CD4-positive, alpha-beta T cell (primary cell): ENCODE measurements at places on chromosomes 2 and 18. TPM values are rescaled to one million over a fixed set of nuclear protein-coding genes. Genes with fewer than 3 reads are reported as not detected.

GRCh38 chr18:50711386-50711785 lies 108.4 kb downstream of the MRO start:
- H3K36me3 ChIP-seq = no peaks in the 10 kb centered on the region
- H3K4me3 ChIP-seq = no peak overlapping the region
- no peaks in the 10 kb centered on the region for H3K4me1 ChIP-seq
- H3K27me3 ChIP-seq = no peaks in the 10 kb centered on the region
- no peak for DNase-seq

DNA sequence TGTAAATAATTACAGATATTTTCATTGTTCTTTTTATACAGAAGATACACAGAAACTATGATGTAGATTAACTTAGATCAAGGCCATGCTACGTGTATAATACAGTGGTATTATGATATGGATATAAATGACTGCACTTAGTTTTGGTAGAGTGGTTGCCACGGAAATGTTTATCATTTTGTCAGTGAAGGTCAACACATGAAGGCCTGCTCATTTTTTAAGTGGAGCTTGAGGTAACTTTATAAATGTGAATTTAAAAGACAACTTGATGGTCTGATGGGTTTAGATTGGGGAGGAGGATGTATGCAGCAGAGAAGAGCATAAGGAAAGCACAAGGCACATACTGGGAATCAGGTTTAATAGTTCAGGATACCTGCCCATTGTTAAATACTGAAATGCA lies 14.4 kb upstream of the BBS5 start:
- H3K36me3 ChIP-seq = no peaks in the 10 kb centered on the region
- H3K4me3 ChIP-seq = no peak overlapping the region
- H3K27ac ChIP-seq = no peak overlapping the region
- DNase-seq = no peak
- no peaks in the 10 kb centered on the region for H3K27me3 ChIP-seq

Gene IL36B
- total RNA-seq = not detected

GRCh38 chr18:35247412-35248249 lies 6.8 kb downstream of the ZNF397 start:
- peaks cover 1% of the 10 kb centered on the region for H3K4me1 ChIP-seq
- no peak overlapping the region for H3K27ac ChIP-seq
- H3K27me3 ChIP-seq = no peaks in the 10 kb centered on the region
- H3K36me3 ChIP-seq = peaks cover 69% of the 10 kb centered on the region
- H3K4me3 ChIP-seq = no peak overlapping the region

Gene CKAP2L
- total RNA-seq = 0.50 TPM

Gene XDH
- total RNA-seq = not detected

- H3K4me1 ChIP-seq = no peaks in the 10 kb centered on the region
- no peak for DNase-seq
- H3K27me3 ChIP-seq = peaks cover 4% of the 10 kb centered on the region
- H3K27ac ChIP-seq = no peak overlapping the region
- H3K36me3 ChIP-seq = no peaks in the 10 kb centered on the region
- no peak overlapping the region for H3K4me3 ChIP-seq
Observed at GRCh38 chr18:24727685-24728084, 267.2 kb downstream of the HRH4 start.

Gene DYNAP
- total RNA-seq = not detected

- no peak overlapping the region for H3K4me3 ChIP-seq
- H3K36me3 ChIP-seq = peaks cover 14% of the 10 kb centered on the region
- no peak overlapping the region for H3K27ac ChIP-seq
- no peak for DNase-seq
Observed at GRCh38 chr2:207929923-207930322, 95.4 kb downstream of the PLEKHM3 start.

DNA sequence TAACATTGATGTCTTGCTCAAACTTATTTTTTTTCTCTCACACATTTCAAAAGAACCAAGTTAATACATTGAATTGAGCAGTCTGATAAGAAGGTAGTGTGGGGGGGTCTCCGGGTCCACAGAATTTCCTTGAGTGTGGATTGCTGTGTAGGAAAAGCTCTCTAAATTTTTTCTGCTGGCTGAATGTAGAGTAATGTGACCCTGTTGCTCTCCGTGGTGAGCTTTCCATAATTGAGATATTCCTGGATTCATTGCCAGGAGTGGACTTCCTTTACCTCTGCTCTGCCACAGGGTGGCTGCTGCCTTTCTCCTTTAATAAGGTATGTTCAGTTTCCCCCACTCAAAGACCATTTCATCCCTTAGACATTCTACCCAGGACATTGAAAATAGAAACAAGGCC lies 50.9 kb downstream of the PKP4 start:
- H3K27ac ChIP-seq = no peak overlapping the region
- no peaks in the 10 kb centered on the region for H3K27me3 ChIP-seq
- H3K4me1 ChIP-seq = no peaks in the 10 kb centered on the region
- H3K4me3 ChIP-seq = no peak overlapping the region

GRCh38 chr2:150571121-150571520 lies 83.7 kb upstream of the RND3 start:
- DNase-seq = no peak
- no peak overlapping the region for H3K27ac ChIP-seq
- H3K36me3 ChIP-seq = no peaks in the 10 kb centered on the region
- no peaks in the 10 kb centered on the region for H3K4me1 ChIP-seq
- H3K4me3 ChIP-seq = no peak overlapping the region

DNA sequence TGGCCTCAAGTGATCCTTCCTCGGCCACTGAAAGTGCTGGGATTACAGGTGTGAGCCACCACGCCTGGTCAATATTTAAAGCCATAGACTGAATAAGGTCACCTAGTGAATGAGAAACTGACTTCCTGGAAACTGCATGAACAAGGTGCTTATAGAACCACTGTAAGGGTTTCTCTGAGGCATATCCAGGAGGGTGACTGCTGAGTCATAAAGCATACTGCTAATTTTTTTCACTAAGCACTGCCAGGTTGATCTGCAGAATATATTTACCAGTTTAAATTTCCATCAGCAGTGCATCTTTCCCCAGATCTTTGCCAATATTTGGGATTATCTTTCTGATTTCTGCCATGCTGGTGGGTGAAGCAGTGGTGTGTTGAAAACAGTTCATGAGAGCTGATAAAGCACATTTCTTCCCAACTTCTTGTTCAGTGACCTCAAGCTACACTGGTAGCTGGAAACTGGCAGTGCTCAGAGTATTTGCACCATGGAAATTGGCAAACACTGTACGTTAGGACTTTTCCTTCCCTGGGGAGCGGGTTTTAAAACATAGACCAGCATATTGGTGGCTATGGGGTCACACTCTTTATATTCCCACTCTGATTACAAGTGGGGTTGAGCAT lies 4.2 kb upstream of the CLIP4 start:
- no peaks in the 10 kb centered on the region for H3K36me3 ChIP-seq
- H3K27me3 ChIP-seq = no peaks in the 10 kb centered on the region
- DNase-seq = no peak
- no peak overlapping the region for H3K4me3 ChIP-seq

DNA sequence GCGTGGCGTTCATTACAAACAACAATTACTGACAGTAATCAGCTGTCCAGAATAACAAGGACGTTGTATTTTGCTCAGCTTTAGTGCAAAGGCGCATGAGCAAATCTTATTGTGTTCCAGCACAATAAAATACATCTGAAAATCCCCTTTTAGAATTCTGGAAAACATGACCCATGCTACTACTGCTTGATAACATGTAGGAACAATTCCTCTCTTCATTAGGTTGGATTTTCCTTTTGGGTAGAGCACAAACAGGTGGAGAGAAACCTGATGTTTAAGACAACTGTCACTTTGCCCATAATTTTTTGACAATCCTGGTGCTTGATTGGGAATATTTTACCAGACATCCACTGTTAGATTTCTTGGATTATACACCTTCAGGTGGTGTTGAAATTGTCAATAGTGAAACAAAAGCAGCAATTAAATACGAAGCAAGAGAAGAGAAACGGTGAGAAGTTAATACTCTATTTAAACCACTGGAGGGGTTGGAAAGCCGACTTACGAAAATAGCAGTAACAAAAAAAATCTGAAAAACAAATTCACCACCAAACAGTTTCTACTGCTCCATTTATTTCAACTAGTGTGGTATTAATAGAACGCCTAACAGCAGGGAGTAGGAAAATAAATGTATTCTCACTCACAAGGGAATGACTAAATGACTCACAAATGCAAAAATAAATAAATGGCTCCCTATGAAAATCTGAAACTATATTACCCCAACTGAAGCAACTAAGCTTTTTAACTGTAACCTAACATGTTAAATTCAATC lies 102.7 kb downstream of the CPO start:
- no peak overlapping the region for H3K27ac ChIP-seq
- H3K27me3 ChIP-seq = no peaks in the 10 kb centered on the region
- DNase-seq = no peak

GRCh38 chr2:1170241-1170640 lies 219.6 kb downstream of the SNTG2 start:
- H3K4me1 ChIP-seq = peaks cover 18% of the 10 kb centered on the region
- H3K36me3 ChIP-seq = no peaks in the 10 kb centered on the region
- H3K27me3 ChIP-seq = no peaks in the 10 kb centered on the region
- H3K4me3 ChIP-seq = no peak overlapping the region
- no peak for DNase-seq
- H3K27ac ChIP-seq = no peak overlapping the region

- no peak for DNase-seq
- H3K27ac ChIP-seq = no peak overlapping the region
- H3K36me3 ChIP-seq = no peaks in the 10 kb centered on the region
- no peaks in the 10 kb centered on the region for H3K4me1 ChIP-seq
- no peak overlapping the region for H3K4me3 ChIP-seq
Observed at GRCh38 chr2:72028351-72028995, 119.2 kb downstream of the CYP26B1 start.

DNA sequence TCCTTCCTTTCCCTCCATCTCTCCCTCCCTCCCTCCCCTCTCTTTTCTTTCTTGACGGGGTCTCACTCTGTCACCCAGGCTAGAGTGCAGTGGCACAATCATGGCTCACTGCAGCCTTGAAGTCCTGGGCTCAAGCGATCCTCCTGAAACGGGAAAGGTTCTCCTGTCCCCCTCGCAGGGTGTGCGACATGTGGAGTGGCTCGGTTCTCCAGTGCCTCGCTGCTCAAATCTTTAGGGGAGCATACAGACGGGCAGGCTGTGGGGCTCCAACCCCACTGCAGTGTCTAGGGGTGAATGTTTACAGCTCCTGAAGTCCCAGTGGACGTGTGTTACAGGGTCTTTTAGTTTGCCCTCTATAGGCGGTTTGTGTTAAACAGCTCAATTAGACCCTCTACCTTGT lies 74.0 kb downstream of the MEX3C start:
- DNase-seq = no peak
- no peaks in the 10 kb centered on the region for H3K27me3 ChIP-seq
- no peaks in the 10 kb centered on the region for H3K36me3 ChIP-seq

Gene CNOT11
- 46.8 TPM for total RNA-seq

DNA sequence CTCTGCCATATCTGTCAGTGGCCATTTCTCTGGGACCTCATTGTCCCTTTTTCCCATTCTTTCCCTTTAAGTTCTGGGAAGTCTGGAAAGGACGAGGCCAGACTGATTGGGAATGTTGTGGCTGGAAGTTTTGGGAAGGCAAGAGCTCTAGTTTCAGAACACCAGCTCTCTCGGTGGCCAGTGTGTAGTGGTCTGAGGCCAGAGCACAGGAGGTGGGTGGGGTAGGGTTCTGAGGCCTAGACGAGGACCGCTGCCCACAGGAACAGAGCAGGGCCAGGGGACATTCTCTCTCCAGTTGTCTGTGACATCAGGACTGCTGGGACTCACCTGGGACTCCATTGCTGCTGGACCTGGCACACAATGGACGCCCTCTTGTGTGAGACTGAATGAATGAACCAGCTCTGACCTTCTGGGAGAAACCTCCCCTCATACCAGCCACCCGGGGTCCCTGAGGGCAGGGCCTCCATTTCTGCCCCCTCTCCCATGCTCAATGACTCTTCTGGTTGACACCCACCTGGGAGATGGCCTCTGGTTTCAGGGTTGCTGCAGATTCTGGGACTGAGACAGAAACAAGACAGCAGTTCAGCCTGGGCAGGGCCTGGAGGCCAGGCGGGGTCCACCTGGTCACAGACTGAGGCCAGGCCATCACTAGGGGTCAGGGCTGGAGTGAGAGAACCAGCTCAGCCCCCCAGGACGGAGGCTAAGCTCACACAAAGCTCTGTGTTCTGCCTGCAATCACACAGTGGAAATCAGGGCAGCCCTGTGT lies 8.4 kb upstream of the NPPC start:
- no peak for DNase-seq
- no peak overlapping the region for H3K27ac ChIP-seq
- no peaks in the 10 kb centered on the region for H3K4me1 ChIP-seq
- H3K36me3 ChIP-seq = no peaks in the 10 kb centered on the region
- H3K27me3 ChIP-seq = no peaks in the 10 kb centered on the region
- no peak overlapping the region for H3K4me3 ChIP-seq

DNA sequence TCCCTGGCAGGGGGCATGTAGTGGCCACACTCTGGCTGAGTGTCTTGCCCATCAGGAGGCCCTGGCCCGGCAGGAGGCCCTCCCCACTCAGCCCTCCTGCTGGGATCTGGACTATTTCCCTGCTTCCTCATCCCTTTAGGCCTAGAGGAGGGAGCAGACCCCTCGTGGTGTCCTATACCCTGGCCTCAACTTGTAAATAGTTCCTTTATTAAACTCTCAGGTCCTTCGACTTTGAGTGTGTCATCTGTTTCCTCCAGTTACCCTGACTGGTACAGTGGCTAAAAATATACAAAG lies 166.7 kb upstream of the GLI2 start:
- DNase-seq = no peak
- no peak overlapping the region for H3K4me3 ChIP-seq
- H3K36me3 ChIP-seq = no peaks in the 10 kb centered on the region
- H3K27ac ChIP-seq = no peak overlapping the region
- H3K4me1 ChIP-seq = no peaks in the 10 kb centered on the region
- H3K27me3 ChIP-seq = no peaks in the 10 kb centered on the region
